ENCODE measurements at places on chromosomes 2 and 18. TPM values are rescaled to one million over a fixed set of nuclear protein-coding genes. Genes with fewer than 3 reads are reported as not detected.

DNA sequence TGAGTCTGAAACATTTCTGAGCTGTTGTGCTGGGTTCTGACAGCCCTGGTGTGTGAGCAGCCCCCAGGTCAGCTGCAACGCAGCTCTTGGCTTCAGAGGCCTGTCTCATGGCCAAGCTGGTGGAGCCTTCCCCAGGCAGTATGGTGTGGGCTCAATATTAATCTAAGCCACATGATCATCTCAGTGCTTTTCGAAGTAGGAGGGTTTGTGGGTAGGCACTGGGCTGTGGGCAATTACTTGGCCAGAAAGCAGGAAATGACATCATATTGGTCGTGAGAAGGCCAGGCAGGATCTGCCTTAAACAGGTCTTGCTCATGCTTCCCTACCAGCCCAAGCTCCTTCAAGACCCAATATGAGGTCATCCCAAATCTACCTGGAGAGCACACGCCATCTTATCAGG, 26.9 kb downstream of the LOXHD1 start:
- no peak for DNase-seq

GRCh38 chr2:9164112-9164608, 42.5 kb upstream of the ASAP2 start:
- DNase-seq = no peak

DNA sequence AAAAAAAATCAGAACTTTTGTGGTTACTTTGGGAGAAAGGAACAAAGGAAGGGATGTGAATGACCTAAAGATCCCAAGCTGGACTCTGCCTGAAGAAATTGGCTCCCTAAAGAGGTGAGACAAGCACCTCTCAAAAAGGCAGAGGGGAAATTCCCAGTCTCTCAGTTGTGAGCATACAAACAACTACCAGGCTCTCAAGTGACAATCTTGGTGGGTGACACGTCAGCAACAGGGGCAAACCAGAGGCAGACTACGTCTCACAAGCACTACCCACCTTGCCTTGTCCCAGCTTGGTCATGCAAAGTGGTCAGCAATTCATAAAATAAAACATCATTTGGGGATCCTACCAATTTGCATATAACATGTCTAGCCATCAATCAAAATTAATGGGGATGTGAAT, 24.3 kb upstream of the LRATD1 start:
- DNase-seq = no peak

The FBLN7 gene
- total RNA-seq = 6.1 TPM

DNA sequence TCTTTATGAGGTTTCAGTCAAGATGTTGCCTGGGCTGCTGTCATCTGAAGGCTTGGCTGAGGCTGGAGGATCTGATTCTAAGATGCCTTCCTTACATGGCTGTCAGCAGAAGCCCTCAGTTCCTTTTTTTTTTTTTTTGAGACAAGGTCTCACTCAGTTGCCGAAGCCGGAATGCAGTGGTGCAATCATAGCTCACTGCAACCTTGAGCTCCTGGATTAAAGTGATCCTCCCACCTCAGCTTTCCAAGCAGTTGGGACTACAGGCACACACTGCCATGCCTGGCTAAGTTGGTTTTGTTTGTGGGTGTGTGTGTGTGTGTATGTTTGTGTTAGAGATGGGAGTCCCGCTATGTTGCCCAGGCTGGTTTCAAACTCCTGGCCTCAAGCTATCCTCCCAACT, 13.1 kb upstream of the SLC35F5 start:
- DNase-seq = no peak

GRCh38 chr2:160097326-160097725, 34.9 kb upstream of the PLA2R1 start:
- no peak for DNase-seq

- no peak for DNase-seq
These were observed 475.6 kb upstream of the VRK2 start for GRCh38 chr2:57570961-57571360.

The TBR1 gene
- total RNA-seq = not detected

GRCh38 chr2:234136461-234136860, 86.0 kb downstream of the SPP2 start:
- DNase-seq = no peak

DNA sequence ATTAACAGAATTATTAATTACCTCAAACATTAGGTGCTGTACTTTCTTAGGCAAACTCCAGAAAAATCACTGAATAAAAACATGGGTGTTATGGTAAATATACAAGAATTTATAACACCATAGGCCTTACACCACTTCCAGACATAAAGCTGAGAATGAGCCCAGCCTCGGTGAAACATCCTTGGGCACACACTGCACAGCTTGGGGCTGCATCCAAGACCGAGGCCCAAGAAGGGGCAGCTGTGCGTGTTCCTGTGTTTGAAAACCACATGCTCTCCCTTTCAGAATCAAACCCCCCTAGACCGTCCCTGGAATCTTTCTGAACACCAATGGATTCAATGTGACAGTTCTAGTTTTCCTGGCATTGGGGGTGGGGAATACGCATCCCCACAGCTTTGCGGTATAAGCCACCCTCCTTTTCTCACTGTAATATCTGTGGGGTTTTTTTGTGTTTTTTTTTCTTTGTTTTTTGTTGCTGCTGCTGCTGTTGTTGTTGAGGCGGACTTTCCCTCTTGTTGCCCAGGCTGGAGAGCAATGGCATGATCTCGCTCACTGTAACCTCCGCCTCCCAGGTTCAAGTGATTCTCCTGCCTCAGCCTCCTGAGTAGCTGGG, 12.9 kb downstream of the ERFE start:
- DNase-seq = peak; percentile 22
